Stimulated activated CD8-positive, alpha-beta memory T cell treated with anti-CD3 and anti-CD28 coated beads, Interleukin-4, amount 100 ng/mL, for 1 hour (primary cell): ENCODE measurements at places on chromosomes 13 and 19.

- no peak for DNase-seq
Observed at GRCh38 chr19:47765523-47766358, 12.8 kb upstream of the SELENOW start.

GRCh38 chr19:1590641-1591397, 1.8 kb downstream of the MBD3 start:
- no peak for DNase-seq

- no peak for DNase-seq
Observed at GRCh38 chr19:49916839-49917733, 11.9 kb upstream of the ATF5 start.

DNA sequence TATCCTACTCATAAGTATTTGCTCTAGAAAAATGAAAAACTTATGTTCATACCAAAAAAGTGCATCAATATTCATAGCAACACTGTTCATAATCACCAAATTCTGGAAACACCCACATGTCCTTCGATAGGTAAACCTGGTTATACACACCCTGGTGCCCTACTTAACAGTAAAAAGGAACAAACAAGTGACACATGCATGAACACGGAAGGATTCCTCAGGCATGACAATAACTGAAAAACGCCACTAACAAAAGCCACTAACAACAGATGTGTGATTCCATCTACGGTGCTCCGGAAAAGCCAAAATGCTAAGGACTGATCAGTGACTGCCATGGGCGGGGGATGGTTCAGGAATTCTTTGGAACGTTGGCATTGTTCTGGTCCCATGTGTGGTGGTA, 65.5 kb downstream of the STK24 start:
- DNase-seq, result no peak

DNA sequence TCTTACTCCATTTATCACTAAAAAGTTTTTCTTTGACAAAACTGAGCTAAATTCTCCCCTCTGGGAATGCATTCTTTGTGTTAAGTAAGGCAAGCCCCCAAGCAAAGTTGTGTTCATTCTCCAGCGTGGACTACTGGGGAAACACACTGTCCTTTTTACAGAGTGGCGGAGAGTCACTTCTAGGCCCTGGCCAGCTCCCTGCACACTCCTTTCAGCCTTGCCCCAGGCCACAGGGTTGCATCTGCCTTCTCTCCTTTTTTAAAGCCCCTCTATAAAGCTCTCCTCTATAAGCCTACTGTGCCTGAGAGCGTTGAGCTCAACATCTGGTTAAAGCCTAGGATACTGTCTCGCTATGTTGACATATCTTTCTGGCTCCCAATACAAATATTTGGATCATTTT, 803.4 kb downstream of the PCDH17 start:
- no peak for DNase-seq

DNA sequence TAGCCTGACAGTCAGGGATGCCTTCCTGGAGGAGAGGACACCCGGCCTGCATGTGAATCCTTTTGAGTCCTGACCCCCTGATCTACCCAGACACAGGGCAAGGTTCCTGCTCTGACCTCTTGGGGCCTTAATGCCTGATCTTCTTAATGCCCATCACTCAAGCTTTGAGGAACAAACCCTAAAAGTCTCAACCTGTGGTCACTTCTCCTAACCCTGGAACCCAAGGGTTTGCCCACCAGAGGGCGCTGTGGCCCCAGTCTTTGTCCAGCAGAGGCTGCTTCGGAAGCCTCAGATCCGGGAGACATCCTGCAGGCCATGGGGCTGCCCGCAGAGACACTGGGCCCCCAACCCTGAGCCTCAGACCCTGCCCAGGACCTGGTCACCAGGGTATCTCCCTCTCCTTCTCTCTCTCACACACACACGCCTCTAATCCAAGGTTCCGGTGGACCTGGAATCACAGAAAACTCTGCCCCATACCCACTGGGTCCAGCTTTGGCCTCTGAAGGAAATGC, 9.8 kb upstream of the DPF1 start:
- peak; percentile 53 for DNase-seq

- no peak for DNase-seq
Observed at GRCh38 chr13:30222254-30222653, 85.1 kb downstream of the KATNAL1 start.

DNA sequence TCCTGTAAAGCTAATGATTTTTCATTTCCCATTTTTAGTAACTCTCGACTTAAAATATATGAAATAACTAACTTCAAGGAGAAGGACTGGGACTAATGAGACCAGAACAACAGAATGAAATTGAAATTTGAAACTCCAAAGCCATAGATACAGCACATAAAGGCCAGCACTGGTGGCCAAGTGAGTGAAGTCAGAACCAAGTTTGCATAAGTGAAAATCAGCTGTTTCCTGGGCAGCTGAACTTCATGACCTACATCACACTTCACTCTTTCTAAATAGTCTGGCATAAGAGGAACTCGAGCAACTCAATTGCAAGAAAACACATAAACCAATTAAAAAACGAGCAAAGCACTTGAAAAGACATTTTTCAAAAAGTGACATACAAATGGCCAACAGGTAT, 84.5 kb downstream of the DCLK1 start:
- DNase-seq, result no peak

GRCh38 chr19:28999724-29000433, 213.1 kb downstream of the UQCRFS1 start:
- DNase-seq, result no peak

GRCh38 chr13:44273991-44274770, 99.4 kb upstream of the SERP2 start:
- no peak for DNase-seq

GRCh38 chr19:28820289-28820688, 392.7 kb downstream of the UQCRFS1 start:
- no peak for DNase-seq

DNA sequence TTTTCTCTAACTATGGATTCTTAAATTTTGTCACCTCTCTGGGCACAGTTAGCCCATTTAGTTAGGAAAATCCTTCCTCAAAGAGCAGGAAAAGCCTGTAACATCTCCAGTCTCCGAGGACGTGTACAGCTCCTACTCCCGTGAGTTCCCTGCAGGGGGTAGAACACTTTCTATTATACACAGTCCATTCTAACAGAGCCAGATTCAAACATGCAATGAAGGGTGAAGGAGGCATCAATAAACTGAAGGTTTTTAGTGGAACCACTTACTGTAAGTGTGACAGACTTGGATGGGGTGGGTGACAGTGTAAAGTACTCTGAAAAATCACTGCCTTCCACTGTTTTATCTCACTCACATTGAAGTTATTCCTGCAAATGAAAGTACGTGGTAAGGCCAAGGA, 204.7 kb upstream of the DACH1 start:
- no peak for DNase-seq

DNA sequence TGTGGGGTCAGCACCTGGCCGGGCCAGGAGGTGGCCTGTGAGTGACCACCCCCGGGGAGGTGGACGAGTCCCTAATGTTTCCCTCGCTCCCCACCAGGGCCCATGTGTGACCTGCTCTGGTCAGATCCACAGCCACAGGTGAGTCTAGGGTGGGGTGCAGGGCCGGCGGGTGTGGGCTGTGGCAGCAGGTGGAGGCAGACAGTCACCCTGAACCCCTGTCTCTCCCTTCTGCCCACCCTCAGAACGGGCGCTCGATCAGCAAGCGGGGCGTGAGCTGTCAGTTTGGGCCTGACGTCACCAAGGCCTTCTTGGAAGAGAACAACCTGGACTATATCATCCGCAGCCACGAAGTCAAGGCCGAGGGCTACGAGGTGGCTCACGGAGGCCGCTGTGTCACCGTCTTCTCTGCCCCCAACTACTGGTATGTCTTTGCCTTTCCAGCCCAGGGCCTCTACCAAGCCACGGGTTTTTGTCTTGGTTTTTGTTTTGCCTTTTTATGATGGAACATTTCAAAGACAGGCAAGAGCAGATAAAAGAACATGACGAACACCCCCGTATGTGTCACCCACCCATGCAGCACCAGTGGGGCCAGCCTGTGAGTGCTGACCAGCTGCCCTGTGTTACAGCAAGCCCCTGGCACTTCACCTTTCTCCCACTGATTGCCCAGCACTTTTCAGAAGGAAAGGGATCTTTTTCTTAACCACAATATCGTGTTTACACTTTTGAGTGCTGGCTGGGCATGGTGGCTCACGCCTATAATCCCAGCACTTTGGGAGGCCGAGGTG, 24.9 kb downstream of the CCDC8 start:
- DNase-seq, result no peak

- DNase-seq, result no peak
Observed at GRCh38 chr19:6588508-6589345, 2.2 kb downstream of the CD70 start.

- no peak for DNase-seq
Observed at GRCh38 chr13:106958621-106959048, 390.7 kb upstream of the ARGLU1 start.

GRCh38 chr19:34254698-34255432, 511 bp downstream of the GARRE1 start:
- DNase-seq, result no peak

DNA sequence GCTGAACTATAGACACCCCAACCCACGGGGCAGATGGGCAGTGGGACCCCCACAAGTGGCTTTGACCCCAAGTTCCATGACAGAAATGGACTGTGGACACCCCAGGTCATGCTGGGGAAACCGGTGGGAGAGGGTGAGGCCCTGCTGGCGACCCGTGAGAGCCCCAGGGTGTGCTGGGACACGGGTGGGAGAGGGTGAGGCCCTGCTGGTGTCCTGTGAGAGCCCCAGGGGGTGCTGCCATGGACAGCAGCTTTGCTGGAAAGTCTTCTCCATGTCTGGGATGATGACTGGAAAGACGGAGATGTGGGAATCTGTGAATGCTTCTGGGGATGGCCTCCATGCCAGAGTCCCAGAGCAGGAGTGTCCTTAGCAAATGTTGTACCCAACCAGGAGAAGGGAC, 148.4 kb downstream of the URI1 start:
- no peak for DNase-seq

DNA sequence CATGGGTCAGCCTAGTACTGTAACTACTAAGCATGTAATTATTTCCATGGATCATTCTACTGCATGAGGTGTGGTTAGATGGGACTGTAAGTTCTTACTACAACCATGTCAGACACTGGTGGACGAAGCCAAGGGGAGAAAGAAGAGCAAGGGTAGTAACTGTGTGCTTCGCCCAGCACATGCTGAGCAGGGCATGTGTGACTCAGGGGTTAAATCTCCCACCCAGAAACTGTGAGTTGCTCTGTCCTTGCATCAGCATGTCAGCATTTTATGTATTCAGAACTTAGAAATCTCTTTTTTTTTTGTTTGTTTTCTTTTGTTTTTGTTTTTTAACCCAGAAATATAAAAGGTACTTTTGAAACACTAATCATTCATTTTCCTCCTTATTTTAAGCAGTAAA, 436.6 kb upstream of the KLF12 start:
- DNase-seq, result no peak

GRCh38 chr19:18401580-18402112, 4.2 kb upstream of the LRRC25 start:
- no peak for DNase-seq

DNA sequence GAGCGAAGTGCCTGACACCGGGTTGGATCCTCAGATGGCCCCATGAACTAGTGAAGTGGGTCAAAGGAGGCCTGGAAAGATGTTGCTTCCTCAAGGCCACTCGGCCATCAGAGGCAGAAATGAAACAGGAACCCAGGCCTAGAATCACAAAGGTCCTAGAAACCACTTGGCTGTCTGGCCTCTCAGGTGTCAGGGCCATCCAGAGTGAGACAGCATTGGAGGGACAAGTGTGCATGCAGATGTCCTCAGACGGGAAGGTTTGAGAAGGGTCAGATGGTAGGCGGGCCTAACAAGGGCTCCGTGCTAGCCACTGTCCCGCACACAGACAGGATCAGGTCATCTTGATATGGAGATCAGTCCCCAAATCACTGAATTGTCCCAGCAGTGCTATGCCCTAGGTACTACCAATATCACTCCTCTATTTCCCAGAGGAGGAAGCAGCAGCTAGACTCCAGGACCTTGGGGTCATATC, 14.3 kb downstream of the CCDC97 start:
- no peak for DNase-seq

- peak; percentile 26 for DNase-seq
Observed at GRCh38 chr13:42574435-42575311, 721 bp downstream of the TNFSF11 start.

GRCh38 chr13:39952249-39953233, 297.1 kb downstream of the COG6 start:
- no peak for DNase-seq

DNA sequence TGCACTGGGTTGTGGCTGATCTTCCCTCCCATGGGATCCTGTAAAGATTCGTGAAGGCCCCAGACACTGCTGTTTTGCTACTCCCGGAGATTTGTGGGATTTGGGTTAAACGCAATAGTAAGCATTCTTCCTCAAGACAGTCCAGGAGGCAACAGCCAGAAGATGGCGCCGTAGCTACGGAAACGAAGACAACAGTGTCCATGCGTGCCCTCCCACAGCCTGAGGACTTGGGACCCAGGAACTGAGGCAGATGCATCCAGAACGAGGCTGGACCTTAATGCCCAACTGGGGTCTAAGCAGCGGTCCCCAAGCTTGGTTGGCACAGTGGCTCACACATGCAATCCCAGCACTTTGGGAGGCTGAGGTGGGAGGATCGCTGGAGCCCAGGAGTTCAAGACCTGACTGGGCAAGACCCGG, 57.6 kb upstream of the ZNF507 start:
- no peak for DNase-seq

GRCh38 chr19:49094505-49095482, 9.5 kb downstream of the SNRNP70 start:
- no peak for DNase-seq

- no peak for DNase-seq
Observed at GRCh38 chr19:15194938-15195337, 5.9 kb downstream of the NOTCH3 start.

- no peak for DNase-seq
Observed at GRCh38 chr19:17581211-17581874, 25.9 kb downstream of the COLGALT1 start.

DNA sequence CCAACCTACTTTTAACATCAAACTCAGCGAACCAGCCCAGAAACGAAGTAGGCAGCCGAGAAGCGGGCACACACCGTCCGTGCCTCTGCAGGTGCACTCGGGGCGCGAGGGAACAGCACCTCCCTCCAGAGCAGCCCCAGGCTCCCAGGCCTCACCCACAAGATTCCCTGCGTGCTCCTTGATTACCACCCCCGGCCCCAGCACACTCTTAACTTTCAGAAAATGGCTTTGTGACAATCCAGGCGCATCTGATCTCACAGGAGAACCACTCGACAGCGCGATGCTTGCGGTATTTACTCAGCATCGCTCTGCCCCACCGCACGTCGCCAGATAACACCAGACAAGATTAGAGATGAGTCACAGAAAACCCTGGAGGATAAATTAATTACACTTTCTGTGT, 134.9 kb upstream of the SPACA7 start:
- no peak for DNase-seq

- no peak for DNase-seq
Observed at GRCh38 chr19:21750586-21751128, 16.7 kb downstream of the ZNF100 start.

- no peak for DNase-seq
Observed at GRCh38 chr19:51415187-51415586, 2.3 kb downstream of the SIGLEC10 start.

GRCh38 chr19:24060687-24061356, 26.2 kb upstream of the ZNF254 start:
- DNase-seq, result no peak
